ENCODE measurements at places on chromosomes 2 and 18. TPM values are rescaled to one million over a fixed set of nuclear protein-coding genes. Genes with fewer than 3 reads are reported as not detected.

DNA sequence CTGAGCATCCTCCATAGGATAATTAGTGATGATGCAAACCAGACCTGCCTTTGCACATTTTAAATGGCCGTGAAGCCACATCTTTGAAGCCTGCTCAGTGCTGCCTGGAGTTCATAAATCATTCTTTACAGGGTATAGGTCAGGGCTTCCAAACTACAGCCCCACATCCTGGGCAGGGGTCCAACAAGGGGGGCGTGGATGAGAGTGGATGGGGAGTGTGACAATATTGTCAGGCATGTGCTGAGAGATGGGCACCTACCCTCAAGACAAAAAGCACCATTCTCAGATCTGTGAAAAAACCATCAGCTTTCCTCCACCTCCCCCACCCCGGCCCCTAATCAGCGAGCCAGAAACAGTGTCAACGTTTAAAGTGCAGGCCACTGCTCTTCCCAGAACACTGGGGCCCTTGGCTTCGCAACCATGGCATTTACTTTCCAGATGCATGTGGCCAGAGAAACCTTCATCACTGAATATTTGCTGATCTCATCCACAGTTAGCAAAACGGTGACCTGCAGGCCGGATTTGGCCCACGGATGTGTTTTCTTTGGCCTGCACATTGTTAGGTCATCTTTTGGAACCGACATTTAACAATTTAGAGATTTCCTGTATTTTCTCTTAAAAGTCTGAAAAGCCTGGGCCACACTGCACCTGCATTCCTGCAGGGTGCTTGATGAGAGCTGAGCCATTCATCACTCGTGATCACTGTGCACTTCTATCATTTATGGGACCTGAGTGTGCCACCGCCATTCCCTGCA is 130.7 kb downstream of the ANKRD44 start:
- H3K4me1 ChIP-seq: no peaks in the 10 kb centered on the region
- DNase-seq: no peak
- H3K27ac ChIP-seq: no peak overlapping the region
- no peak overlapping the region for H3K4me3 ChIP-seq

DNA sequence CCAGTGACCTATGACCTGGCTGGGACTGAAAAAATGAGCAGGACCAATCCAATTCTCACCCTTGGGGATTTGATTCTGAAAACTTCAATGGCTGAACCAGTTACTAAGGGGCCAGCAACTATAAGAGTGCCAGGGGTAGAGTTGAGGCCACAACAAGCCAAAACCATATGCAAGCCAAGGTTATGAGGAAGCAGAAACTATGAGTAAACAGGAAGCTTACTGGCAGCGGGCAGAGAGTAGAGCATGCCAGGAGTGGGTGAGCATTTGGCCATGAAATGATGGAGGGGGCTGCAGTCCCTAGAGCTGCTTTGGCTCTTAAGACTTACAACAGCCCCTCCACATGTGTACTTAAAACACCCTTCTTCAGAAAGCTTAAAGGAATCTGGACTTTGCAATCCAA is 82.4 kb downstream of the RBMS1 start:
- H3K27me3 ChIP-seq: peaks cover 14% of the 10 kb centered on the region
- no peak for DNase-seq
- no peaks in the 10 kb centered on the region for H3K36me3 ChIP-seq
- no peak overlapping the region for H3K4me3 ChIP-seq
- no peak overlapping the region for H3K27ac ChIP-seq

Gene TMEM178A
- total RNA-seq: 13.6 TPM

Gene RABL2A
- total RNA-seq: 9.3 TPM

DNA sequence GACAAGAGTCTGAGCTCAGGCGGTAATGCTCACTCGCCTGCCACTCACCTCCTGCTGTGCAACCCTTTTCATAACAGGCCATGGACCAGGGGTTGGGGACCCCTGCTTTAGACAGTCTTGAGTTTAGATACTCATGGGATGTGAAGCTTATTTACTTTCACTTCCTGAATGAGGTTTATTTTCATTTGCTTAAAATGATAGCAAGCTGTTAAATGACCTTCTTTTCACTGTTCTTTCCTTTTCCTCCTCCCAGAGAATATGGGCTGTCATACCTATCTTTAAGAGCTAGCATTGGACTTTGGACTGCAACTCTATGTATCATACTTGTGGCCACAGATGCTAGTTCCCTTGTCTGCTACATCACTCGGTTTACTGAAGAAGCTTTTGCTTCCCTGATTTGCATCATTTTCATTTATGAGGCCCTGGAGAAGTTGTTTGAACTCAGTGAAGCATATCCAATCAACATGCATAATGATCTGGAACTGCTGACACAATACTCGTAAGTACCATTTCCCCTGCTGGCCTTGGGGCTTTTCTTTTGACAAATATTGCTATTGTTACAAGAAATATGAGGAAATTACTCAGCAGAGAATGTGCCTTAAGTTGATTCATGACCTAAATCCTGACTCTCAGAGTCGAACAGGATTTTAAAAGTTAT is 168.5 kb downstream of the DPP4 start:
- H3K27me3 ChIP-seq: no peaks in the 10 kb centered on the region
- no peak for DNase-seq
- H3K4me3 ChIP-seq: no peak overlapping the region
- H3K36me3 ChIP-seq: no peaks in the 10 kb centered on the region
- peaks cover 4% of the 10 kb centered on the region for H3K4me1 ChIP-seq

Gene TMEM87B
- total RNA-seq: 12.5 TPM

GRCh38 chr2:207490441-207490840 is 39.3 kb upstream of the CREB1 start:
- no peaks in the 10 kb centered on the region for H3K36me3 ChIP-seq
- no peaks in the 10 kb centered on the region for H3K27me3 ChIP-seq
- no peak overlapping the region for H3K4me3 ChIP-seq
- peaks cover 12% of the 10 kb centered on the region for H3K4me1 ChIP-seq
- no peak overlapping the region for H3K27ac ChIP-seq

DNA sequence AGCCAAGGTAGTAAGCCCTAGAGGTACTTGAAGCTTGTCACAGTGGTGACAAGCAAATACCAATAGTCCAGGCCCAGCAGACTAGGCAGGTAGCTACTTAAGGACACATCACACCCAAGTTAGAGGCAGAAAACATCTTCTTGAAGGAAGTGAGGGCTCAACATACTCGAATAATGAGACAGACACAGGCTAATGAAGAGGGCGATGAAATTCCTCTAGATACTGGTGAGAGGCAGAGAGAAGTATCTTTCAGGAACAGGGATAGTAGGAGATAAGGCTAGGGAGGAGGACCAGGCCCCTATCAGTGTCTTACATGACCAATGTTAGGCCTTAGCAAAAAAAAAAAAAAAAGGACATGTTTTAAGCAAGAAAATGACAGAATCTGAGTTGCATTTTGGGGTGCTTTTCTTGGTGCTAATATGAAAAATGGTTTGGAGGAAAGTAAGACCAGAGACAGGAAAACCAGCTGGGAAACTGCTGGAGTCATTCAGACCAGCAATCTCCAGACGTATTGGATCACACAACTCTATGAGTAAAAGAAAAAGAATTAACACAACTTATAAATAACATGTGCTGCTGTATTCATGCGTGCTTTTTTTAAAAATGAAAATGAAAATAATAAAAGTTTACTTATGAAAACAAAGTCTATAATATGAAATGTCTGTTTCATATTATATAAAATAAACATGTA is 37.7 kb downstream of the COBLL1 start:
- no peaks in the 10 kb centered on the region for H3K27me3 ChIP-seq
- peak overlapping the region; percentile 51 for H3K27ac ChIP-seq
- H3K4me1 ChIP-seq: no peaks in the 10 kb centered on the region
- H3K36me3 ChIP-seq: no peaks in the 10 kb centered on the region

Gene SP5
- 7.0 TPM for total RNA-seq

DNA sequence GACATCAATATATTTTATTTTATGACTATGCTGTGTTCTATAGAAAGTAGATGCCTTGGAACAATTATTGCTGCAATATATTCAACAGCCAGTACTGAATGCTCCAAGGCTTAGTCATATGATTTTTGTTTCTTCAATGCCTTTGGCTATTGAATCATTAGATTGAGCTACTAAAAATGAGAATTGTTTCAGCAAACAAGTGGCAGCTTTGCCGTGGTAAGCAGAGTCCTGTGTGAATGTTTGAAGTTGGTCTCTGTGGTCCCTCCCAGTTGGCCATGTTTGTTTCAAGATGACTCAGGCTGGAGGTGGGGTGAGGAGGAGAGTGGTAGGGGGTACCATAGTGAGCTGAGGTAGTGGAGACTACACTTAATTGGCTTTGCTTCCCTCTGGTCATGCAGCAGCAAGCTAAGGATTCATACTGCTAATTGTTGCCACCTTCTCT is 198.6 kb upstream of the EPAS1 start:
- no peak for DNase-seq
- peaks cover 8% of the 10 kb centered on the region for H3K36me3 ChIP-seq
- peaks cover 4% of the 10 kb centered on the region for H3K4me1 ChIP-seq
- H3K27ac ChIP-seq: no peak overlapping the region
- no peak overlapping the region for H3K4me3 ChIP-seq

- H3K27me3 ChIP-seq: no peaks in the 10 kb centered on the region
- no peak for DNase-seq
- H3K4me3 ChIP-seq: no peak overlapping the region
- H3K27ac ChIP-seq: no peak overlapping the region
These were observed 54.9 kb upstream of the OTOS start for GRCh38 chr2:240195316-240195861.

DNA sequence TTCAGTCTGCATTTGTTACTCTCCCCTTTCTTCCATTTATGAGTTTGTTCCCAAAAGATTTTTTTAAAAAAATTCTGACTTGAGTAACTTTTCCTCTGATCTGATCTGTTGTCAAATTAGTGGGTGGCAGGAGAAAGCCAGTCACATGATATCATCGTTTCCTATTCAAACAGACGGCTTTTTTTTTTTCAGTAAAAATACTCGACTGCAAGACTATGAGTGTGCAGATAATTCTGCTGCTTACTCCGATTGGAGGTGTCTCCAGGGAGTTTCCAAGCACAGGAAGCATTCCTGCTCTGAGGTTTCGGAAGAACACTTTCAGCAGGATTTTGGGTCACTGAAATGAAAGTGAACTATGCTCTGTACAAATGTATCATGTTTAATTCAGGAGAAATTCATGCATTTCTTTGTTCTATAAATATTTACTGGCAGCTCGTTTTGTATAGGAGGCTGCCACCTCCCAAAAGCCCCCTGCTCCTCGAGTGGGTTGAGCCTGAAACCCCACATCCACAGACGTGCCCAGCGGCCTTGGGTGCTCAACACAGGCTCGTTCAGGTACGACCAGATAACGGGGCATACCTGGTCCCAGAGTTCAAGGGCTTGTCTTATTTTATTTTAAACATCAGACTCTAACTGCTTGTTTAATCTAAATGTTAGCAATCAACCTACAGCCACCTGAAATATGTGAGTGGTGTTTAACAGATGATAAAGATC is 126.9 kb upstream of the ZNF516 start:
- no peak overlapping the region for H3K27ac ChIP-seq
- H3K36me3 ChIP-seq: no peaks in the 10 kb centered on the region
- H3K4me3 ChIP-seq: peak overlapping the region; percentile 77
- H3K4me1 ChIP-seq: peaks cover 50% of the 10 kb centered on the region
- no peak for DNase-seq

Gene CD207
- not detected for total RNA-seq

DNA sequence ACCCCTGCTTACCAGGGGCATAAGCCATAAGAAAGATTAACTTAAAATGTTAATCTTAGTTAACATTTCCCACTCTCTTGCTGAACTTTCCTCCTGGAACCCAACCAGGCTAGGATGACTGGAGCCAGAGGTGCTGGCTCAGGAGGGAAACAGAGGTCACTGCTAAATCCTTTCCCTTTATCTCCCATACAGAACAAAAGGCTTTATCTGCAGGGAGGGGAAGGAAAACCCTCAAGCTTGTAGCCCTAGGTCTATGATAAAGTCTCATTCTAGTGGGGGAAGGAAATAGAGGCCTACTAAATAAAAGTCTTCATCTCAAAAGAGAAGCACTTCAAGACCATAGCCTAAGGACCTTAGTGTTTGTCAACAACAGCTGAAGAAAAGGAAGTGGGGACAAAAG is 18.6 kb downstream of the HIBCH start:
- H3K27ac ChIP-seq: peak overlapping the region; percentile 83
- H3K4me3 ChIP-seq: no peak overlapping the region
- H3K4me1 ChIP-seq: peaks cover 14% of the 10 kb centered on the region

Gene OR6B2
- total RNA-seq: not detected

GRCh38 chr2:99780276-99780675 is 290.5 kb upstream of the REV1 start:
- DNase-seq: no peak
- peaks cover 4% of the 10 kb centered on the region for H3K4me1 ChIP-seq
- H3K27me3 ChIP-seq: no peaks in the 10 kb centered on the region
- no peak overlapping the region for H3K27ac ChIP-seq
- peaks cover 7% of the 10 kb centered on the region for H3K36me3 ChIP-seq
- no peak overlapping the region for H3K4me3 ChIP-seq

All from WTC11 (cell line).